ENCODE measurements at places on chromosomes 7 and 10. TPM values are rescaled to one million over a fixed set of nuclear protein-coding genes. Genes with fewer than 3 reads are reported as not detected.
A peak's percentile ranks its signal among the peaks of the same experiment; 100 is the strongest.

- no peaks in the 10 kb centered on the region for H3K27me3 ChIP-seq
- H3K27ac ChIP-seq, result no peak overlapping the region
- DNase-seq, result no peak
- H3K4me1 ChIP-seq, result no peaks in the 10 kb centered on the region
- H3K4me3 ChIP-seq, result no peak overlapping the region
- H3K36me3 ChIP-seq, result no peaks in the 10 kb centered on the region
Measured at GRCh38 chr10:90286941-90287340, 570.9 kb downstream of the HTR7 start.

GRCh38 chr10:127945341-127945758 is 38.4 kb downstream of the PTPRE start:
- no peak overlapping the region for H3K4me3 ChIP-seq
- no peak overlapping the region for H3K27ac ChIP-seq
- no peaks in the 10 kb centered on the region for H3K27me3 ChIP-seq
- no peak for DNase-seq
- no peaks in the 10 kb centered on the region for H3K36me3 ChIP-seq
- no peaks in the 10 kb centered on the region for H3K4me1 ChIP-seq

DNA sequence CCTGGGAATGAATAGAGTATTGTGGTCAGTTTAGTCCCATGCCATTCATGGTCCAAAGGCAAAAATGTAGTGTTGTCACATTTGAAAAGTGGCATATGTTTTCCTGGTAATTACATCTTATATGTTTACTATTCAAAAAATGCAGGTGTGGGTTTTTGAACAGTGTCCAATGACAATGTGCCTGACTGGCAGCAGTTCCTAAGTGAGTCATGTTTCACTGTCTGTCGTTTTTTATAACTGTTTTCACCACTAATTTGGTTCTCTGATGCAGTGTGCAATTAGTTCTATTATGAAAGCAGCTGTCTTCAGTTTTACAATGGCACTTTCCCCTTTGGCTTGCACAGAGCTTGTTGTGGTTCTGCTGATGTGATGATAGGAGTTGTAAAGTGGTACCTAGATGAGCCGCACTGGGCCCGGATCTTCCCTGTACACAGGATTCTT is 162.3 kb downstream of the SEM1 start:
- no peaks in the 10 kb centered on the region for H3K36me3 ChIP-seq
- H3K4me1 ChIP-seq, result no peaks in the 10 kb centered on the region
- H3K27me3 ChIP-seq, result no peaks in the 10 kb centered on the region

GRCh38 chr7:46291601-46292150 is 370.6 kb upstream of the IGFBP3 start:
- no peak for DNase-seq
- no peaks in the 10 kb centered on the region for H3K4me1 ChIP-seq
- no peaks in the 10 kb centered on the region for H3K36me3 ChIP-seq

DNA sequence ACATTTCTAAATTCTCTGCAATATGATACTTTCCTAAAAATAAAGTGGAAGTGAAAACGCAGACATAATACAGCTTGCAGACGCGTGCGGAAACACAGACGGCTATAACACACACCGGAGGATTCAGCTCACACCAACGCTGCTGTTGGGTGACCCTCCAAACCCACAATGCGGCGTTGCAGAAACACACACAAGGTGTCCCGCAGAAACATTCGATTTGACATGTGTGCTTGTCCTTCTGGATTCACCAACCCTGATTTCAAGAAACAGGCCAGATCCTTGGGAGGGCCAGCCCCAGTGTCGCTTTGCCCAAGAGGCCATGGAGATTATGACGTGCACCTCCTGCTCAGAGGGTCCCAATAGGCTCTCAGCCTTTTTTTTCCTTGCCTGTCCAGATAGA is 136.7 kb upstream of the TCERG1L start:
- H3K36me3 ChIP-seq, result no peaks in the 10 kb centered on the region
- peaks cover 2% of the 10 kb centered on the region for H3K27me3 ChIP-seq
- H3K27ac ChIP-seq, result no peak overlapping the region
- no peak overlapping the region for H3K4me3 ChIP-seq

- no peak overlapping the region for H3K27ac ChIP-seq
- H3K27me3 ChIP-seq, result no peaks in the 10 kb centered on the region
- no peak for DNase-seq
- no peaks in the 10 kb centered on the region for H3K36me3 ChIP-seq
- no peaks in the 10 kb centered on the region for H3K4me1 ChIP-seq
Measured at GRCh38 chr7:30873207-30873606, 38.4 kb upstream of the AQP1 start.

DNA sequence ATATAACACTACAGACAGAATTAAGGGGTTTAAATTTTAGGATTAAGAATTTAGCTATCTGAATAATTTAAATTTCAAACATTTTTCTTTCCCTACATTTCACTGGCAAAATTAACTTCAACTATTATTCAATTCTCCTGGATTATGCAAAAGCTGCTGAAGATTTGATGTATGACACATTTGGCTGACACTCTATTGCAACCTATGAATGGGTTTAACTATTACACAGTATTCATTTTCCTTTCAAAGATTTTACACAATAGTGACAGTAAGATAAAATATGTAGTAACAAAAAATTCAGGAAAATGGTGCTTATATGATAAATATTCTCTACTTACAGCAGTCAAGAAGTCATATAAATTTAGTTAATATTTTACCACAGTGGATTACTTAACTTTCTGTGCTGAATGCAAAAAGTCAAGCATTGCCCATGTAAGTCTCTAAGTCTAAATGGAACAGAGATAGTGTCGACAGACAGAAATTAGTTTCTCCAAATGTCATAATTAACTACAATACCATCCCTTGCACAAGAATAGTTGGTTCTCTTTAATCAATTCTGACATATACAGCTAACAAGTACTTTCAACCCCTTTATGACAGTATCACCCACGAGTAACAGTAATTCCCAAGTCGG is 194.1 kb upstream of the FRMD4A start:
- H3K27ac ChIP-seq, result no peak overlapping the region
- DNase-seq, result no peak
- H3K36me3 ChIP-seq, result peaks cover 71% of the 10 kb centered on the region
- H3K27me3 ChIP-seq, result no peaks in the 10 kb centered on the region
- H3K4me3 ChIP-seq, result peak overlapping the region; percentile 17

GRCh38 chr10:5068274-5068984 is 25.8 kb upstream of the AKR1C3 start:
- H3K27ac ChIP-seq, result no peak overlapping the region
- H3K4me3 ChIP-seq, result no peak overlapping the region
- H3K36me3 ChIP-seq, result no peaks in the 10 kb centered on the region
- no peak for DNase-seq

DNA sequence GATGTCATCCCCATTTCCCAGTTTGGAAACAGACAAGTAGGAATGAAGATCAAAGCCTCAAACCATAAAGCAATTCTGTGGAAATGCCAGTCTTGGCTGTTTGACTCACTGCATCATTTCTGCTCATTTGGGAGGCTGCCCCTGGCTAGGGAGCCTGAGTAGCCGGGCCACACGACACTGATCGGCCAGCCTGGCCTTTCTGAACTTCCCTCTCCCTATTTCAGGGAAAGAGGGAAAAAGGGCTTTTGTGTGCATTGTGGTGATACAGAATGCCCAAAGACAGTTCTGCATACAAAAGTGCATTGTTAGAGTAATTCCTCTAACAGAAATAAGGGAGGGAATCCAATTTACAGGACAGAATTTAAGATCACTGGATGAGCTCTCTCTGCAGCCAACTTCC is 41.7 kb upstream of the OPALIN start:
- H3K27ac ChIP-seq, result no peak overlapping the region
- H3K27me3 ChIP-seq, result peaks cover 4% of the 10 kb centered on the region
- no peaks in the 10 kb centered on the region for H3K4me1 ChIP-seq
- H3K4me3 ChIP-seq, result no peak overlapping the region
- no peak for DNase-seq

- no peak overlapping the region for H3K27ac ChIP-seq
- no peaks in the 10 kb centered on the region for H3K4me1 ChIP-seq
- H3K36me3 ChIP-seq, result no peaks in the 10 kb centered on the region
- no peak for DNase-seq
- H3K4me3 ChIP-seq, result no peak overlapping the region
Measured at GRCh38 chr7:117759950-117760640, 113.1 kb downstream of the CTTNBP2 start.

DNA sequence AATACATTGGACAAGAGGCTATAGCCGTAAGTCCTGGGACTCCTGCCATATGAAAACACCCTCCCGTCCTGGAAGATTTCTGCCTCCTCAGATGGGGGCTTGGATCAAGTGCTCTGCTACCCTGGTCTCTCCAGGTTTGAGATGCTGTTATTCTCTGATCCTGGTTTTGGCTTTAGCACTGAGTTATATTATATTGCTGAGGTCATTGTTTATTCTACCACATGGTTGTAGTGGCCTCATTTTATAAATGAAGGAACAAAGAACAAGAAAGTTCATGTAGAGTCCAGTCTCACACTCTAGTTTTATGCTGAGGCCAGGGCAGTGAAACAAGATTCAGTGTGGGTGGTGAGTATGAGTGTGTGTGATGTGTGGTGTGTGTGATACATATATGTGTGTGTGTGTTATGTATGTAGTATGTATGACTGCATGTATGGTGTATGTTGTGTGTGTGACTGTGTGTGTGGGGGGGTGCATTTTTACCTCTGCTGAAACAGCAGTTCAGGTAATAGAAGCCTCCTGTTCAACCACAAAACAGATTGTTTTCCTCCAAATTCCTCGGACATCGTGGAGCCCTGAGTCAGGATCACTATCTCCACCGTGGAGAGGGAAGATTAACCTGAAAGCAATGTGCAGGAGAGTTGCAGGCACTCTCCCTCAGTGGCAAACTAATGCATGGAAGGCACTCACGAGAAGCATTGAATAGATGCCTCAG is 80.7 kb downstream of the C7orf25 start:
- no peak overlapping the region for H3K27ac ChIP-seq
- no peaks in the 10 kb centered on the region for H3K4me1 ChIP-seq
- no peak overlapping the region for H3K4me3 ChIP-seq
- no peak for DNase-seq

GRCh38 chr7:157760004-157760730 is 423.4 kb downstream of the DNAJB6 start:
- H3K27ac ChIP-seq, result no peak overlapping the region
- no peaks in the 10 kb centered on the region for H3K27me3 ChIP-seq
- no peaks in the 10 kb centered on the region for H3K4me1 ChIP-seq
- DNase-seq, result no peak

DNA sequence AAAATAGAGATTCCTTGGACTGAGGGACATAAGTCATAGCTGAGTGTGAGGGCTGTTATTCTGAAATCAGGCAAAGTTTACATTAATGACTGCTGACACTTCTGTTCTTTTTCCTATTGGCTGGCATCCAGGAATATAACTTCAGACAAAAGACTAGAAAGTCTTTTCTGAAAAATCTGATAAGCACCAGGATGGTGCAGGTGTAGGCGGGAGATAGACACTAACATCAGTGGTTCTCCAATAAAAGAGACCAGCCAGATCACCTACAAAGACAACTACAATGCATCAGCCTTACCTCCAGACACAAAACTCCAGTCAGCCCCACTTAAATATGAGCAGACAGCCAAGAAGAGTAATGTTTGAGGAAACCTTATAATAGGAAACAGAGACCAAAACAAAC is 168.3 kb upstream of the LRGUK start:
- H3K4me3 ChIP-seq, result no peak overlapping the region
- H3K36me3 ChIP-seq, result no peaks in the 10 kb centered on the region
- no peak for DNase-seq

DNA sequence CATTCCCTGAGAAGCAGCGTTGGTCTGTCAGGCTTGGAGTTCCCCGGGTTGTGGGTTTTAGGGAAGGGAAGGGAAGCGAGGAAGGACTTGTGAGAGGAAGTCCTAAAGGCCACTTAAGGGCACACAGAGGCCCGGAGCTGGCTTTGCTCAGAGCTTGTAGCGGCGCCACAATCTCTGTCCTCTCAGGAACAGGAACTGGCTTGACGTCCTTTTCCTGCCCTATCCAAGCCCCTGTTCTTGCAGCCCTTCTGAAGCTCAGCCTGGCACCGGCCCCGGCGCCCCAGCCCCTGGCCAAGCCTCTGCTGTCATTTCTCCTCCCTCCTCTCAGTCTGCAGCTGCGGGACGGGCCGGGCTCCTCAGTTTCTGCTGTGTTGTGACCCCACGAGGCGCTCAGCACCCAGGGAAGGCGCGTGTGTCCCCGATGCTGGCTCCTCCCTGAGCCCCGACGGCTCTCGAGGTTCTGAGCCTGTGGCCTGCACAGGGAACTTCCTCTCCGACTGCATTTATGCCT is at the start of gene GIMAP8:
TSS of gene GIMAP8 (plus strand) at position 140 of the 511 bp plus-strand sequence. CDS start 16,069 bp downstream, outside the sequence.
- DNase-seq, result peak; percentile 48
- no peaks in the 10 kb centered on the region for H3K27me3 ChIP-seq
- H3K27ac ChIP-seq, result peak within 1 kb of the TSS; percentile 78

GRCh38 chr10:34791947-34792346 is 23.1 kb downstream of the PARD3 start:
- no peaks in the 10 kb centered on the region for H3K36me3 ChIP-seq
- no peak overlapping the region for H3K4me3 ChIP-seq
- H3K27me3 ChIP-seq, result no peaks in the 10 kb centered on the region
- H3K4me1 ChIP-seq, result no peaks in the 10 kb centered on the region

GRCh38 chr7:39565538-39565937 is 666 bp upstream of the YAE1 start:
- H3K27ac ChIP-seq, result peak overlapping the region; percentile 72
- H3K27me3 ChIP-seq, result peaks cover 4% of the 10 kb centered on the region
- H3K4me1 ChIP-seq, result peaks cover 12% of the 10 kb centered on the region
- H3K4me3 ChIP-seq, result peak overlapping the region; percentile 95

GRCh38 chr10:121594623-121595350 is 3.5 kb downstream of the FGFR2 start:
- no peaks in the 10 kb centered on the region for H3K36me3 ChIP-seq
- peaks cover 12% of the 10 kb centered on the region for H3K4me1 ChIP-seq
- DNase-seq, result no peak
- H3K4me3 ChIP-seq, result no peak overlapping the region
- no peak overlapping the region for H3K27ac ChIP-seq

GRCh38 chr7:18356191-18356645 is 139.3 kb upstream of the HDAC9 start:
- no peaks in the 10 kb centered on the region for H3K36me3 ChIP-seq
- H3K4me3 ChIP-seq, result peak overlapping the region; percentile 48
- no peaks in the 10 kb centered on the region for H3K4me1 ChIP-seq
- DNase-seq, result peak; percentile 46

DNA sequence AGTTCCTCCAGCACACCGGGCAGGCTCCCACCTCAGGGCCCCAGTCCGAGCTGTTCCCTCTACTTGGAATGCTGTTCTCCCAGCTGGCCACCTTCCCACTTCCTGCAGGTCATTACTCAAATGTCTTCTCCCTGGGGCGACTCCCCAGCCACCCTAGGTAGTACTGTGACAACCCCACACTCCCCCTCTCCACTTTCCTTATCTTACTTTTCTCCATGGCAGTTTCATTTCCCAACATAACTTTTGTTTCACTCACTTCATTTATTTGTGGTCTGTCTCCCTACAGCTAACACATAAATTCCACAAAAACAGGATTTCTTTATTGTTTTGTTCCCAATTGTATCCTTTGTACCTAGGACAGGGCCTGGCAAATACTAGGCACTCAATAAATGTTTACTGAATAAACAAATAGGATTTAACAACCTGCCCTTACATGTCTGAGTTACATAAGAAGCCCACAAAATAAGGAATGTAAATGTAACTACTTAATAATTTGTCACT is 76.5 kb downstream of the JAZF1 start:
- DNase-seq, result no peak
- H3K27me3 ChIP-seq, result no peaks in the 10 kb centered on the region
- no peaks in the 10 kb centered on the region for H3K4me1 ChIP-seq
- H3K4me3 ChIP-seq, result no peak overlapping the region
- peaks cover 4% of the 10 kb centered on the region for H3K36me3 ChIP-seq

The LIPK gene
- polyA plus RNA-seq, result not detected

The DYNC1I1 gene
- polyA plus RNA-seq, result not detected

The OPN1SW gene
- polyA plus RNA-seq, result not detected

The PAX4 gene
- not detected for polyA plus RNA-seq

The TEX36 gene
- polyA plus RNA-seq, result not detected

The HOXA10 gene
- polyA plus RNA-seq, result not detected

Data from CD4-positive, CD25-positive, alpha-beta regulatory T cell (primary cell).